NCI-H510A treated with DMSO at 0.1 percent for 48 hours (cell line): ENCODE measurements at places on chromosomes 5 and 9.
A peak's percentile ranks its signal among the peaks of the same experiment; 100 is the strongest.

GRCh38 chr5:124659798-124660197 is 86.6 kb downstream of the ZNF608 start:
- peak; percentile 34 for DNase-seq

DNA sequence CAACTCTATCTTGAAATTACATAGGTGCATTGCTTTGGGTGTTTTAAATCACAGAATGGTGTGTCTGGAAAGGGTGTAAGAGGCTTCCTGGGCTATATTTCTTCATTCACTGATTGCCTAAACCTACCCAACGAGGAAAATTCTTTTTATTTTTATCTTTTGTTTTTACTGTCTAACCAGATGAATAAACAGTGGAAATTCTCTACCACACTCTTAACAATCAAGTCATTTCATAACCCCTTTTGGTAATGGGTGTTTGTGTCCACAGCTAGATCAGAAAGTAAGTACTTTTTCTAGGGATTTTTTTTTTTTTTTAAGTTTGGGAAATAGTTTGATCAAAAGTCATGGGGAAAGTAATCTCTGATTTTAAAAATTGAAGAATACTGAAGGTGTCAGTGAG is 27.6 kb upstream of the C5orf47 start:
- DNase-seq = no peak

DNA sequence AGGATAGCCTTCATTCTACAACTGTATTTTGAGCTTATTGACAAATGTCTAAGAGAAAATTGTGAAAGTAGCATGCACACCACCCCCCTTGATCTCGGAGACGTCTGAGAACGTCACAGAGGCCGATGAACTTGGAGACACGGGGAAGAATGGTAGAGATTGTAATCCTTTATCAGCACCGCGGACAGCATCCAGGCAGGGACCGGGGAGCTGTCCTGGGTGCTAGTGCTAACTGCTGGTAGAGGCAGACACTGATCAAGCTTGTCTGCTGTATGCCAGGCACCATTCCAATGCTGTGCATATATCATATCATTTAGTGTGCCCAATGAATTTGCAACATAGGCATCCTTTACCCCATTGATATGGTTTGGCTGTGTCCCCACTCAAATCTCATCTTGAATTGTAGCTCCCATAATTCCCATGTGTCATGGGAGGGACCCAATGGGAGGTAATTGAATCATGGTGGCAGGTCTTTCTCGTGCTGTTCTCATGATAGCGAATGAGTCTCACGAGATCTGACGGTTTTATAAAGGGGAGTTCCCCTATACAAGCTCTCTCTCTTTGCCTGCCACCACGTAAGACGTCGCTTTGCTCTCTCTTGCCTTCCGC is 98.8 kb downstream of the LHX2 start:
- no peak for DNase-seq

DNA sequence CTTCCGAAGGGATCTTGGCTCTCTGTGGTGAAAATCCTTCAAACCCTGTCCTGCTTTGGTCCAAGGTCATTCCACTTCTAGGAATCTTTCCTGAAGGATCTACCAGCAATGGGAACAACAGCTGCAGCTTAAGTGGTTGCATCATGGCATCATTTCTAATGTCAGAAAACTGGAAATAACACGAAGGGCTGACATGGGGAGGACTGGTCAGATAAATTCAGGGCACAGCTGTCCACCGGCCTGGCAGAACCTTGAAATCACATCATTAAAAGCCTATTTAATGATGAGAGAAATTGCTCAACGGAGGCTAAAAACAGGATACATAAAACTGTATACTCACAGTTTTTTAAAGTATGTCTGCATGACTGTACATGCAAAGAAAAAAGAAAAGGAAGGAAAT is 28.3 kb downstream of the OLFML2A start:
- no peak for DNase-seq

- DNase-seq = no peak
These were observed 57.2 kb downstream of the RANBP6 start for GRCh38 chr9:5958273-5958672.

DNA sequence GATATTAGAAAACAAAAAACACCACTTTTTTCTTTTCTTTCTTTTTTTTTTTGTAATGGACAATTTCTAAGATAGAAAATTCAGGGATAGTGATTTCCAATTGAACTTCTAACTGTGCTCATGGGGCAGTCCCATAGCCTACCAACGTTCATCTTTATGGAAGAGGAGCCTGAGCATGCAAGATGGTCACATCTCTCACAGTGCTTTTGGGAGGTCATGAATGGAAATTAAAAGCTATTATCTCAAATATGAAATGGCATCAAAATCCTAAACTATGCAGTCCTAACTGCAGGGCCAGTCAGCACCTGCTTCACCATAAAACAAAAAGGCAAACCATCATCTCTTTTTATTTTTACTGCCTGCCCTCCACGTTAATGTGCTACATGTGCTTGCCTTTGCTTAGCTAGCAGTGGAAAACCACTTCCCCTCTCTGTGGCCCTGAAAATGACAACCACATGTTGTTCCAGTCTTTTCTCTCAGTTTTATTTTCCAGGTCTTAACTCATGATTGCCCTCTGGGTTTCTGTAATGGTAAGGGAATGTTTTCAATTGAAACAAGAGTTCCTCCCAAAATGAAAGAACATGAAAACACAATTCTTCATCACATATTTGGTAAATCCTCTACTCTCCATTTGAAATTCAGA is 16.7 kb downstream of the IFNB1 start:
- no peak for DNase-seq

DNA sequence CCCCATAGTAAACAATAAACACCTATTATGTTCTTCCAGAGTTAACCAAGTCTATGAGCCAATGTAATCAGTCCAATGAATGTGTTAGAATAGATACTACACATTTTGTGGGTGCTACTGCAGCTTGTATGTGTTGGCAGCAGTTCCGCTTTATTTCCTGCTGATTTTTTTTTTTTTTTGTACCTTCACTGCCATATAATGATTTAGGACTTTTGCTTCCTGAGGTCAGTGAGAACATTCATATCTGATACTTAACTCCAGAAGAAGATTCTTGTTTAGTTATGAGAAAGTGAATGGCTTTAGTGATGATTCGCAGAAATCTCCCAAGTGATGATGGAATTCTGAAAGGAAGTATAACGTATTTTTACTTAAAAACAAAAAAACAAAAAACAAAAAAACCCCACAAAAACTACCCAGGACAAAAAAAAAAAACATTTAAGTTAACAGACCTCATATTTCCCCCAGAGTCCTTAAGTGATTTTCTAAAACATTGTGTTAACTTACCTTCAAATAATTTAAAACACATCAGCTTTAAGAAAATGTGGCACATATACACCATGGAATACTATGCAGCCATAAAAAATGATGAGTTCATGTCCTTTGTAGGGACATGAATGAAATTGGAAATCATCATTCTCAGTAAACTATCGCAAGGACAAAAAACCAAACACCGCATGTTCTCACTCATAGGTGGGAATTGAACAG is 24.7 kb upstream of the LMNB1 start:
- DNase-seq = no peak

DNA sequence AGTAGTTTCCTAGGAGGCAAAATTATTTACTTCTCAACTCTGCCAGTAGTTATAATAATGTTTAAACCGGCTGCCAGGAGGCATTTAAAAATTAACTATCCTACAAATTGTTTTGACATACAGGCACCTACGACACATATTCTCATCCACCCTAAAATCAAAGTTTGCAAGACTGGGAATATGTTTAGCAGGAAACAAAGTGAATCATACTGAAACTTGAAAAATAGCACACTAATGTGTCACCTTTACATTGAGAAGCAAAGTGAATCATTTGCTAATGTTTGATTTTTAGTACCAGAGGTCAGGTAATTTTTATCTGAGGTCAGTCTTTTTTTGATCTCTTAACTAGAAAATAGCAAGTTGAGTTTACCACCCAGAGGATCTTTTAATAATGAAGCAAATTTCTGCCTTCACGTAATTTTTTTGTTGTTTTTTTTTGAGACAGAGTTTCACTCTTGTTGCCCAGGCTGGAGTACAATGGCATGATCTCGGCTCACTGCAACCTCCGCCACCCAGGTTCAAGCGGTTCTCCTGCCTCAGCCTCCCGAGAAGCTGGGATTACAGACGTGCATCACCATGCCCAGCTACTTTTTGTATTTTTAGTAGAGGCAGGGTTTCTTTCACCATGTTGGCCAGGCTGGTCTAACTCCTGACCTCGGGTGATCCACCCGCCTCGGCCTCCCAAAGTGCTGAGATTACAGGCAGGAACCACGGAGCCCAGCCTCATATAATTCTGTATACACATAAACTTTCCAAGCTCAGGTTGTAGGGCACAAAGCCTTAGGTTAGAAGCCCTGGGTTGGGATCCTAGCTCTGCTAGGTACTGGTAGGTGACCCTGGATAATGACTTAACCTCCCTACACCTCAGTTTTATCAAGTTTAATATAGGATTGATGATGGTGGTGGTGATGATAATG is 124.3 kb downstream of the UGCG start:
- no peak for DNase-seq

- DNase-seq = no peak
These were observed 19.4 kb downstream of the PLPPR1 start for GRCh38 chr9:101047848-101048397.

- DNase-seq = no peak
These were observed 12.5 kb downstream of the GARNL3 start for GRCh38 chr9:127277099-127277498.

GRCh38 chr5:40378396-40379177 is 301.1 kb upstream of the PTGER4 start:
- no peak for DNase-seq

DNA sequence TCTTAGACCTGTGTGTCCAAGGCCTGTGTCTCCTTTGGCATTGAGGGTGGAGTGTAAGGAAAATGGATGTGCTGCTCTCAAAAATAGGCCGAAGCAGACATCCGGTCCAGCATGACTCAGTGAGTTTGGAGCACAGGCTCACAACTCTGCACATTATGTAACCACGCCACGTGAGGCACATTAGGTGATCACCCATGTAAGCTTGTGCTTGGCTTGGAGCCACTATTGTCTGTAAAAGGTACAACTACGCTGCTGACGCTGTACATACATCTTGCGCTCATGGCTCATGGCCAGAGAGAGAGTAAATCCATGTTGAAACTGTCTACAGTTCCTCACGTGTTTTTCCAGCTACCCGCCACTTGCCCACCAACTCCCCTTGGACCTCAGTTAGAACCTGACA is 177.5 kb downstream of the PDE4D start:
- DNase-seq = no peak

DNA sequence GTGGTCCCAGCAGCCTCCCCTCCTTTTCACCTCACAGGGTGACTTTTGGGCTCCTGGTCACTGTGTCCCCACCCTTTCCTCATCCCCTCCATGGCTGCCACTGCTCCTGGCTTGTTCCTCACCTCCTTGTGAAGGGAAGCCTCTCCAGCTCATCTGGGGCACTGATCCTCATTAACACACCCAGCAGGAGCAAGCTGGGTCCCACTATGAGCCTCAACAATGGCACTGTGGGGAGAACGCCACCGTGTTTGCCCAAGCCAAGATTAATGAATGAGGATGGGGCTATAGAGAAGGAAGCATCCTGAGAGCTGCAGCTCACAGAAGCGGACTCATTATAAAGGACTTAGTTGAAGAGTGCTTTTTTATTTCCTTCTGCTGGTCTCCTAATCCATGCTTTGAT is 118.4 kb downstream of the MARCHF11 start:
- DNase-seq = no peak

DNA sequence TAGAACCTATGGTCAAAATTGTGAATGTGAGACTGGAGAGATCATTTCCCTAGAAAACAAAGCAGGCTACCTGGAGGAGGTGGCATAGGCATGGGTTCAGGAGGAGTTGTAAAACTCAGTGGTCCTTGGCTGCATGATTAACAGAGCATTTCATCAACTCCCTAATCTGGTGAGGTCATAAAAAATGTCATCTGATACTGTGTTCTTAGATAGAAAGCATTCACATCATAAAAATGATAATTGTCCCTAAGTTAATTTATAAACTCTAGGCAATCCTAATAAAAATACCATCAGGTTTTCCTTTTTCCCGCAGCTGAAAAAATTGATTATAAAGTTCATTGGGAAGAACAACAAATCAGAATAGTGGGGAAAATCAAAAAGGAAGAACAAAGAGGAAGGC is 60.6 kb upstream of the GALNT10 start:
- no peak for DNase-seq

DNA sequence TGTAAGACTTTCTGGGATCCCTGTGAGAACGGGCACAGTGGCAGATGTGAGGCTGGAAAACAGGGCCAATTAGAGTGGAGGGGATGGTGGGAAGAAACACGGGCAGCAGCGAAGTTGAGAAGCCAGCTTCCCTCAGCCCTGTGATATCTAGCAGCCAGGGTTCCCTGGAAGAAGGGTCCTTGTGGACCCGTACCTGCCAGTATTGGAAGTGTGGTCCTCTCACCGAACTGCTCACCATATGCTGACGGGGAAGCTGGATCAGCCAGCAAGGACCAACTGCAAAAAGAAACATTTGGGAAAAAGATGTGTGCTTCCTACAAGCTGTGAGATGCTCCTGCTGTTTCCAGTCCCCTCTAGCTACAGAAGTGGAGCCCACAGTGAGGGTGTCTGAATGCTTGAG is 13.6 kb downstream of the CKMT2 start:
- DNase-seq = no peak

- DNase-seq = no peak
These were observed 18.1 kb upstream of the ARRDC3 start for GRCh38 chr5:91401175-91401574.

DNA sequence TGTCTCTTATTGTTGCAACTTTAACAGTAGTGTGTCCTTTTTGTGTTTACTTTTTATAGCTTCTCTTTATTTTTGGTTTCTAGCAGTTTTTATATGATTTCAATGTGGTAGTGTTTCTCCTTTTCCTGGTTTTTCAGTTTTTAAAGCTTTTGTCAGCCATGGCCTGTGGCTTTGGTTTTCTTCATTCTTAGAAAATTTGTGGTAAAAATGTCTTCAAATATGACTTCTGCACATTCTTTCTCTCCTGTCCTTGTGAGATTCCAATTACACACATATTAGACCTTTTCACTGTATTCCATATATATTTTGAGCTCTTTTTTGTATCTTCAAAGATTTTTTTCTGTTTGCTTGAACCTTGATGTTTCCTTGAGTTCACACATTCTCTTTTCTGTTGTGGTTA is 180.5 kb downstream of the CNTLN start:
- DNase-seq = no peak

DNA sequence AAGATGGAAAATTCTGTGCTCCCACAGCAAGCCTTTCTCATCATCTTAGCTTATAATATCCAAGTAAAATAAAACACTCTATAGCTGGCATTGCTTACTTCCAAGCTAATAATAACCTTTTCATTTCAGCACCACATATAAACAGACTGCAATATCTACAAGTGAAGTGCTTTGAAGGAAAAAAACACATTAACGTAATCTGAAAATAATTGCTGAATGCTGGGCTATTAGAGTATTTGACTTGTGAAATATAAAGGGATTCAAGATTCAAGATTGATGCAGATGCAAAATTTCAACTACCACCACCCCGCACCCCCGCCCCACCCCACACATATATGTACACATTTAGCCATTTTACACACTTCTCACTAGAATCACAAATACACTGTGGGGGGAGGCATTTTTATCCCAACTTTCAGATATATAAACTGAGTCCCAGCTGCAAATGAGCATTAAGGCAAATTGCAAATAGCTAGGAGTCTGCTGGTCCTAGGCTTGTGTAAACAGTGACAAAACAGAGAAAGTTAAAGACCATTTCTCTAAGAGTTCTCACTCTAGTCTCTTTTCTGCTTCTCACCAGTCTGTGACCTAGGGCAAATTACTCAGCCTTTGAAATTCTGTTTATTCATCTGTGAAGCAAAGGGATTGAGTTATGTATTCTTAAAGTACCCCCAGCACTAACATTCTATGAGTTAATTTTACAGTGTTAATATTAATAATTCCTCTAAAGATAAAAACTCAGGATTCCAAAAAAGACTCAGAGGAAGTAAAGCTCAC is 489.4 kb downstream of the PRELID2 start:
- no peak for DNase-seq
